ENCODE measurements at places on chromosomes 13 and 19.
A peak's percentile ranks its signal among the peaks of the same experiment; 100 is the strongest.

GRCh38 chr13:23678795-23679194 is 108.6 kb downstream of the TNFRSF19 start:
- no peak for DNase-seq

DNA sequence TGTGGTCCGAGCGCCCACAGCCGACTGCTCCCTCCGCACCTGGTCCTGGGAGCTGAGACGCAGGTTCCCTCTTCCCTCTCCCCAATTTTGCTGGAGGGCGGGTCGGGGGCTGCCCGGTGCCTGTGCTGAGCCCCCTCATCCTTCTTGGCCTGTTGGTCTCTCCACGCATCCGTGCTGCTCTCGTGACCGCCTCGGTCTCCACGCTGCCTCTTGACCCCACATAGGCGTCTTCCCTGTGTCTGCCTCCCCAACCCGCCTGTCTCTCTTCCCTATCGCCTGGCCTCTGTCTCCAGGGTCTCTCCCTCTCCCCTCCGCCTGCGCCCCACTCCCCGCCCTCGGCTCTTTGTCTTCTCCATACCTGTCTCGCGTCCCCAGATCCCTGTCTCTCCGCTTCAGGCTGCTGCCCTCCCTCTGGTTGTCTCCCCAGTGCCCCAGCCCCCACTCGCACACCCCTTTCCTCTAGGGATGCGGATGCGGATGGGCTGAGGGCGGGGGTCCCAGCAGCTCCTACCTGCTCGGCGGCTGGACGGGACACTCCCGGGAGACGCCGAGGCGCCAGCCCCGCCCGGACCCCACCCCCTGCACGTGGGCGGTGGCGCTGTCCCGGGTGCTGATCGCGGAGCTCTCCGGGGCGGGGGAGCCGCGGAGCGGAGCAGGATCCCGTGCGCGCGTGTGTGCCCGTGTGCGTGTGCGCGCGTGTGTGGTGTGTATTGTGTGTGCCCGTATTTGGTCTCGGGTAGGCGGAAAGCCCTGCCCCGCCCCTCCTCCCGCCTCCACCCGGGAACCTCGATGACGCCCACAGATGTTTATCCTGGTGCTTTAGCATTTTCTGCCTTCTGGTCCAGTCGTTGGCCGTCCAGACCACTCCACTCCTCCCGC is at the start of gene SYT5:
SYT5 (minus strand) TSS at position 684 of the 879 bp plus-strand sequence. CDS start 1,248 bp downstream, outside the sequence.
- peak; percentile 73 for DNase-seq

DNA sequence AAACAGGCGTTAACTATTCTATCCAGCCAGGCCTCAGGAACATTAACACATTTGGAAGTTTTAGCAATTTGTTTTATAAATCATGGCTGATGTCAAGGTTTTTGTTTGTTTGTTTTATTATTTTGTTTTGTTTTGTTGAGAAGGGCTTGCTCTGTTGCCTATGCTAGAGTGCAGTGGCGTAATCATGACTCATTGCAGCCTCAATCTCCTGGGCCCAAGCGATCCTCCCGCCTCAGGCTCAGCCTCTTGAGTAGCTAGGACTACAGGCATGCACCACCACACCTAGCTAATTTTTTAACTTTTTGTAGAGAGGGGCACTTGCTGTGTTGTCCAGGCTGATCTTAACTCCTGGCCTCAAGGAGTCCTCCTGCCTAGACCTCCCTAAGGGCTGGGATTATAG is 28.3 kb downstream of the NUP58 start:
- DNase-seq: no peak

DNA sequence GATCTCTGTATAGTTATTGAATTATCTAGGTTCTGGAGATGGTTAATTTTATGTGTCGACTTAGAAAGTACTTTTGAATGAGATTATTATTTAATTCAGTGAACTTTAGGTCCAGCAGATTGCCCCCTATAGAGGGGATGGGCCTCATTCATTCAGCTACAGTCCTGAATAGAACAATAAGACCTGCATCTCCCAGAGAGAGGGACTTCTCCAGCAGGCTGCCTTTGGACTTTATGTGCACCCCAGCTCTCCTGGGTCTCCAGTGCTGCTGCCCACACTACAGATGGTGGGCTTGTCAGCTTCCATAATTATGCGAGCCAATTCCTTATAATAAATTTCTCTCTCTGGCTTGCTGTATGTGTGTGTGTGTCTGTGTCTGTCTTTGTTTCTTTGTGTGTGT is 39.3 kb upstream of the KL start:
- DNase-seq: no peak

DNA sequence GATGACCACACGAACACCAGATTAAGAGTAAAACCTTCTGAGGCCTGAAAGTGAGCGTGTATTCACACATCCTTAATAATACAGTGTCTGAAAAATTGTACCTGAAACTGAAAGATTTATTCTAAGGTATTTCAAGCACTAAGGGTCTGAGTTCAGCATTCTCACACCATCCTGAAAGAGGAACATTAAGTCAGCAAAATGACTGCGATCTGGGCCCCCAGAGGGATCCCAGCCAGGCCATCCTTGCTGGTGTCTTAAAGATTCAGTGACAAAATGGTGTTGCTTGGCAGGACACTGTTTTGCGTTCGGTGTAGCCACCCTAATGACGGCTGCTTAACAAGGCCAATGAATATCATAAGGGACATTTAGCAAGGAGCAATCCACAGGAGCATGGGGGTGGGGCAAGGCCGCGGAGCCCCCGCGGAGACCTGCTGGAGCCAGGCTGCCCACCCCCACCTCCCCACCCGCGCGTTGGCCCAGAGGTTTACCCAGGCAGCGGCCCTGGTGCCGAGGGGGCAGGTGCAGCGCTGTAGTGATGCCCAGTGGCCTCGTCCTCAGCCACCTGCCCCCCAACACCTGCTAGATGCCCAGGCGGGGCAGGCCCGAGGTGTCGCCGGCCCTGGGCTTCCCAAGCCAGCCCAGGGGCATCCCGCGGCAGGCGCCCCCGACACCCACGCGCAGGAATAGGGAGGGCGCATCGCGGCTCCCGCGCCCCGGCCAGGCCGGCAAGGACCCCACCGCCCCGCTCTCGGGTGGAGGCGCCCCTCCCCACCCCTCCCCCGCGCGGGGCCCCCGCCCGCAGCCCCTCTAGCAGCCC is 742 bp downstream of the NALCN start:
- DNase-seq: peak; percentile 8

DNA sequence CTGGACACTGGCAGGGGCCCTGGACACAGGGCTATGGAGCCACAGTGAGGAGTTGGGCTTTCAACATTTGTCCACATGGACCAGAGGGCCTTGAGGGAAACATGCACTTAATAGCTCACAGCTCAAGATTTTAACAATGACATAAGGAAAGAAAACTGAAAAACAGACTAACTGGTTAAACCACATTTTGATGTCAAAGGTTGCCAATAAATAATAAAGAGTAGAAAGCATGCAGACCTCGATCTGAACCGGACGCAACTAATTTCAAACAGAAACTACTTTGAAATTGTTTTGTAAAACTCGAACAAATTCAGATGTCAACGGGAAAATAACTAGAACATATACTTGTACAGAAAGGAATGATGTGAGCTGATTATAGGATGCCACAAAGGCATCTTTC is 15.5 kb upstream of the ZNF888 start:
- DNase-seq: no peak

- no peak for DNase-seq
These were observed 7.9 kb downstream of the SIPA1L3 start for GRCh38 chr19:37914908-37915307.

- DNase-seq: no peak
These were observed 531.9 kb downstream of the KLF12 start for GRCh38 chr13:73602295-73602694.

DNA sequence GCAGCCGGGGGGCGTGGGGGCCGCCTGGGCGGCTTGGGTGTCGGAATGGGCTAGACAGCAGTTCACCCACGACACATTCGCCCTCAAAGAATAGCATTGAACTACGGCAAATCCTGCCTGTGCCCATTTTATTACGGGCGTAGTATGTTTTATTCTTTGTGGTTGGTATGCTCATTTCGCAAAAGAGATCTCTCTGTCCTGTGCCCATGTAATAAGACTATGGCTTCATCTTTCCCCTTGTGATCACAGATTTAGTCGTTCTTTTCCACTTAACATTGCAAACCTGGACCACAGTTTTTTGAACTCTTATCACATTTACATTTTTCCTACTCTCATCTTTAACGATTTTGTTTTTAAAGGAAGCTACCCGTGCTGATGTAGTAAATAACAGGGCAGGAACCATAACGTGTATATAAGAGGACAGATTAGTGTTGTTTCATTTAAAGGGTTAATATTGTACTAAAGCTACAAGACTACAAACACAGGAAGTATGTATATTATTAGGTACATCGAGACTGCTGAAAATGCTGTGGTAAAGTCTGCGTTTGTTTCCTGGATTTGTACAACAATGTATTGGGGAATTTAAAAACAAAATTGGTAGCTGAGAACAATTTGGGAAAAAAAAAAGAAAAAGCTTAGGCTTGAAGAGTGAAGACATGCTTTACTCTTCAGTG is 3.2 kb upstream of the MYCBP2 start:
- no peak for DNase-seq

DNA sequence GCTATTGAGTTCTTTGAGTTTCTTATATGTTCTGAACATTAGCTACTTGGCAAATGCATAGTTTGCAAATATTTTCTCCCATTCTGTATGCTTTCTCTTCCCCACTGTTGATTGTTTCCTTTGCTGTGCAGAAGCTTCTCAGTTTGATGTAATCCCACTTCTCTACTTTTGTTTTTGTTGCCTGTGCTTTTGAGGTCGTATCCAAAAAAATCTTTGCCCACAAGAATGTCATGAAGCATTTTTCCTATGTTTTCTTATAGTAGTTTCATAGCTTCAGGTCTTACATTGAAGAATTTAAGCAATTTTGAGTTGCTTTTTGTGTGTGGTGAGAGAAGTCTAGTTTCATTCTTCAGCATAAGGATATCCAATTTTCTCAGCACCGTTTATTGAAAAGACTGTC is 536.7 kb upstream of the ARGLU1 start:
- DNase-seq: no peak

DNA sequence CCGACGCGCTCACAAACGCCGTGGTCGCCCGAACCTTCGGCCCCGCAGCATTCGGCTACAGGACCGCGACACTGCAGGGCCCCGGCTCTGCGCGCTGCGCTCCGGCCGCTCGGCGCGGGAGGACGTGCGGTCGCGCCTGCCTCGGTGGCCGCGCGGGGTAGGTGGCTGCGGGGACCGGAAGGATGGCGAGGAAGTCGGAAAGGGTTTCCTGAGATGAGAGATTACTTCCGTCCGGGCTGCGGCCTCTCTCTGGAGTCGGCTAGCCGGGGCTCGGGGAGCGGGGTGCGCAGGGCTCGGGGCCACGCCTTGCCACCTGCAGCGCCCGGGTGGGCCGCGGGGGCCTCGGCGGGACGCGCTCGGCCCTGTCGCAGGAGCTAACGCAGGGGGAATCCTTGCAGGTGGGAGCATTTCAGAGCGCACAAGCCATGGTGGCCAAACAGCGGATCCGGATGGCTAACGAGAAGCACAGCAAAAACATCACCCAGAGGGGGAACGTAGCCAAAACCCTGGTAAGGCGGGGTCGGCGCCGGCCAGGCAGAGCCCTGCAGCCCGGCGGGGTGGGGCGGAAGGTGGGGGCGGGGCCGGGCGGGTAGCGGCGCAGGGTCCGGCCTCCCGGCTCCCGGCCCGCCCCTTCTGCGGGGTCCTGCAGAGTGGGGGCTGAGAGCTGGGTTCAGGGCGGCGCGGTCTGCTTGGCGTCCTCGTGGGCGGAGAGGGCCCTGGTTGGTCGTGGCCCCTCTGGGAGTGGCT is at the start of gene SERP2:
SERP2 (plus strand) TSS at position 224 of the 747 bp plus-strand sequence; CDS start at position 426, 202 bp downstream.
- DNase-seq: peak; percentile 38

DNA sequence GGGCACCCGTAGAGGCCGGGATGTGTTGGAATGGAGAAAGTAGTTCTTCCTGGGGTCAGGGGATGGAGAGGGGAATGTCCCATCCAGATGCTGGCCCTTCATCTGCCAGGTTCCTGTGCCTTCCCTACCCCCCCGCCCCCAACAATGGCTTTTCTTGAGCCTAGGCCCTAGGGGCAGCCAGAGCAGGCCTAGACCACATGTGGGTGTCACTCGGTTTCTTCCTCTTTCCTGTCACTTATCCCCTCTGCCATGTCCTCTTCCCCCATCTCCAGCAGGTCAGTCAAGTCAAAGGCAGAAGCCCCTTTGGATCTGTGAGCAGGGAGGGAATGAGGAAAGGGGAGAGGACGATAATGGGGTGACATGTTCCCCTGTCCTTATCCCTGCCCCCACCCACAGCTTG is 36.4 kb downstream of the LYL1 start:
- DNase-seq: no peak

- no peak for DNase-seq
These were observed 326.2 kb downstream of the GPC5 start for GRCh38 chr13:91724591-91724990.

DNA sequence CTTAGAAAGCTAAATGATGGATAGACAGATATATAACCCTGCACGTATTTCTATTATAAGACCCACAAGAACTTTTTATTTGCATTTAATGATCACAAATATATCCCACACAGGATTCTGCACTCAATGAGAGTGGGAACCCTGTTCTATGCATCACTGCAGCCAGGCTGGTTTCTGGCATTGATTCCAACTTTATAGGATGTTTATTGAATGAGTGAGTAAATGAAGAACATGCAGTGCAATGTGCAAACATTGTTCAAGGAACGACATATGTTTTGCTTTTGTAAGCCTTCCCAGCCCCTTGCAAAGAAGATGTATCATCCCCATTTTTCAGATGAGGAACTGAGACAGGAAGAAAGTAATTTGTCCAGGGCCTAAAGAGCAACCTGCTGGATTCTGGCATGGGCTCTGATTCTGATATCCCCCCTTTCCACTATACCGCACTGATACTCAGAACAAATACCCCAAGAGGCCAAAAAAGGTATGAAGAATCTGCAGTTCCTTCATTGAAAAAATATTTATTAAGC is 246.3 kb downstream of the LACC1 start:
- no peak for DNase-seq

GRCh38 chr13:20824762-20825476 is 51.2 kb upstream of the EEF1AKMT1 start:
- no peak for DNase-seq

GRCh38 chr19:6801485-6802086 is 29.1 kb downstream of the VAV1 start:
- DNase-seq: peak; percentile 72

DNA sequence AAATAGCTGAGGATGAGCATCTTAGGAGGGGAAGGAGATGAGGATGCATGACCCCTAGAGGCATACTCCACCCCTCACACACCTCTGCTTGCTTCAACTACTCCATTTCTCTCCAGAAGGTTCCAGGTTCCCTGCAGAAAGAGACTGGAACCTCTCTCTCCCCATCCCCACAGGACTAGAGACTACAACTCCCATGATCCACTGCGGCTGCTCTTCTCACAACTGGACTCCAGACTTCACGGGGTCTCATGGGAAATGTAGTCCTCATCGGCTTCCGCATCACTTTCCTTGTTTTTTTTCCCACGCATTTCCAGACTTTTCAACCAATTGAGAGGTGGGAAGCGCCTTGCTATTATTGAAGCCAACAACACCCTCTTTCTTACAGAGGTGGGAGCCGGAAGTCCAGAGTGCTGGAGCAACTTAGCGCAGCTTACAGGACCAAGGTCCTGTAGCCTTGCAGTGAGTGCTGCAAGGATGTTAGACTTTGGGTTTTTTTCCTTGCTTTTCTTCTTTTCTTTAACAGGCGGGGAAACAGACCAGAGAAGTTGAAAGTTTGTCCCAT is 13.9 kb upstream of the CACNG6 start:
- DNase-seq: peak; percentile 86

Measured in heart left ventricle (tissue), 16 donors.